ENCODE measurements at places on chromosomes 11 and 22.
A peak's percentile ranks its signal among the peaks of the same experiment; 100 is the strongest.

- no peak for DNase-seq
Measured at GRCh38 chr11:82864268-82864667, 36.0 kb downstream of the PRCP start.

DNA sequence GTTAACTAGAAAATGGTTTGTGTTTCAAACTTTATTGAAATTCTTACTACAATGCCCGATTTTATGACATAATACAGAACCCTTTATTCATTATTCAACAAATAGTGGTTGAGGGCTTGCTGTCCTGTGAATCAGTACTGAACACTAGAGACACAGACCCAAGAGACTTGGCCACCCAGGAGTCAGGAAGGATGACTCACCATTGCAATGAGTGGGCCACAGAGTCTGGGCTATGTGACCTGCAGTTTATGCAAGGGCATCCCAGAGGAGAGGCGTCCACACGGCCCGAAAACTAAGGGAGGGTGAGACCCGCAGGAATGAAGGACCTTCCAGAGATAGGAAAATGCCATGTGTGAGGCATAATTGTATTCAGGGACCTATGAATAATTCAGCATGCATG, 143.8 kb upstream of the DDI1 start:
- DNase-seq: no peak

- no peak for DNase-seq
Measured at GRCh38 chr11:112784323-112785073, 176.7 kb upstream of the NCAM1 start.

- DNase-seq: no peak
Measured at GRCh38 chr11:133476570-133477250, 55.6 kb downstream of the OPCML start.

DNA sequence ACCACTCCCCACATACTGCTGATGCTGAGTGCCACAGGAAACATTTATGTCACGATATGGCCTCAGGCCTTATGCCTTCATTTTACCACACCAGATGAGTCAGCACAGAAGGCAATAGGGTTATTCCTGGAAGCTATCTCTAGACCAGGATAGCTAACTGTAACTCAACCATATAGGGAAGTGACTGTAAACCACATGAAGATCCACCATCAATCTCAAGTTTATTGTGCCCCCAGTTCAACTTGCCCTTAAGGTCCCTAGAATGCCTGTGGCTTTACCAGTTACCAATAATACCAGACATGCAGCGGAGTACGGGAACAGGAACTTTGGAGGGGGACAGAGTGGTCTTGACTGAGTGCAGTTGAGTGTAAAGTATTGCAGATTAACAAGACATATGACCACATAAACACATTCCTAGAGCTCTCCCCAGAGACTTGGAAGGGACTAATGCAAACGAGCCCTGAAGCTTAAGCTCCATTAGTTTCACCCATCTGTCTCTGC, 180.9 kb downstream of the KIF18A start:
- no peak for DNase-seq

DNA sequence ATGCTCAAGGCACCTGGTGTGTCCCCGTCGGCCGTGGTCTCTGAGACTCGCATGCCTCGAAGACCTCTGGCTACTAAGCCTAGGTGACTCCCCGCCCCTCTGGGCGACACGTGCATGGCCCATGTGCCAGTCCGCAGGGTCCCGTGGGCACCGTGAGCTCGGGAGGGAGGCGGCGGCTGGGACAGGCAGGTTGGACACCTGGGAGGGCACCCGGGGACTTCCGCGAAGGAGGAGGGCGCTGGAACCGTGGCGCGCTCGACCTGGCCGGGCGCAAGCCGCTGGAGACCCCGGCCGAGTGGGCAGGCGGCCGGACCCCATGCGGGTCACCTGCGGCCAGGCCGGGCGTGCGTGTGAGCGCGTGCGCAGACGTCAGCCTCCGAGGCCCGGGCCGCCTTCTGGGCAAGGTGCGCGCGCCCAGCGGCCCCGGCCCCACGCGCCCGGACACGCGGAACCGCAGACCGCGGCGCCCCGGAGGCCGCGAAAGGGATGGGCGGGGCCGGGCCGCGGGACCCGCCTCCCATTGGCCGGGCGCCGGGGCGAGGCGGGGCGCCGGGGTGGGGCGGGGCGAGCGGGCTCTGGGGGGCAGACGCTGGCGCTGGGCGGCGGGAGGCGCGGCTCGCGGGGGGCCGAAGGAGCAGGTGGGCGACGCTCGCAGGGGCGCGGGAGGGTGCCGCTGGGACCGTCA, 579 bp upstream of the RASD2 start:
- peak; percentile 62 for DNase-seq

DNA sequence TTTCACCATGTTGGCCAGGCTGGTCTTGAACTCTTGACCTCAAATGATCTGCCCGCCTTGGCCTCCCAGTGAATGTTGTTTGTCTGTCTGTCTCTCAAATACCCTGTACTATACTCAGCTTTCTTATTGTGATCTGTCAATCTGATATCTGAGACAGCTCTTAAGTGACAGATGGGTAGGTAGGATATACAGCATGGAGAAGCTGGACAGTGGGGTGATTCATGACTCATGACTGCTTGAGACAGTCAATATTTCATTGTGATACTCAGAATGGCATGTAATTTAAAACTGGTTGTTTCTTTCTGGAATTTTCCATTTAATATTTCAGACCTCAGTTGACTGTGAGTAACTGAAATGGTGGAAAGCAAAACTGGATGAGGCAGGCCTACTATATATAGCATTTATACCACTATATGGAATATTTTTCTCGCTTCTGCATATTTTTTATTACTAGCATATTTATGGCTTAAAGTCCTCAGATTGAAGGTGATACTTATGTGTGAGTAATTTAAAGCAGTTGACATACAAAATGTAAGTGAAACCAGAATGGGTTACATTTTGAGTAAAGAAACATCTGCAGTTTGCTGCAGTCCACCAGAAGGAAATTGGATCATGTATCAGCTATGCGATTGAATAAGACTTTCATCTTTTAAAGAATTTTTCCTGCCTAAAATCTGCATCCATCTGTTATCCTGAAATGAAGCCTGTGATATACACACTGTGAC, 22.3 kb downstream of the ARHGAP42 start:
- no peak for DNase-seq
